ENCODE measurements at places on chromosomes 6 and 20.

- no peak for DNase-seq
Observed at GRCh38 chr6:122806291-122806690, 17.2 kb downstream of the SMPDL3A start.

GRCh38 chr6:56238352-56238751, 9.0 kb downstream of the COL21A1 start:
- no peak for DNase-seq

- peak; percentile 96 for DNase-seq
Observed at GRCh38 chr20:25135031-25135430, 53.1 kb upstream of the VSX1 start.

DNA sequence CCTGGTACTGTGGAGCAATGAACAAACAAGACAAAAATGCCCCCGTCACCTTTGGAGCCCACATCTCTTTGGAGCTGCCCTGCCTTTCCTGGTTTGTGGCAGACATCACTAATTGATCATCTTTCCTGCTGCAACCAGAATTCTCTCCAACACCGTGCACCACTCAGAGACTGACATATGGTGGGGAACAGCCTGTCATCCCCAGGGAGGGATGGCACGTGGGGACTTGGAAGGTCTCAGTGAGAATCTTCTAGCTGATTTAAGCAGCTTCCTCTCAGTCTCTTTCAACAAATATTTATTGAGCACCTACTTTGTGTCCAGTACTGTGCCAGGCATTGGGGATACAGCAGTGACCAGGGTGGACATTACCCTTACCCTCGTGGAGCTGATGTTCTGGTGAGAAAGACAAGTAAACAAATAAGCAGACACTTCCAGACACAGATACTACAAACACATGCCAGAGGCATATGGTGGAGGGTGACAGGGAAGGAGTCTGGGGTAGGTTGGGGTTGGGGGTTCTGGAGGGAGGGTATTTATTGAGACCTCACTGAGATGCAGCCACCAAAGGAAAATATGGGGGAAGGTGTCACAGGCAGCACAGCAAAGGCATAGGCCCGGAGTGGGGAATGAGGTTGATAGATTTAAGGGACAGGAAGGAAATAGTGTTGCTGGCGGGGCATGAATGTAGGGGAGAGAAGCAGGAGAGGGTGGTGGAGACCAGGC, 82.3 kb downstream of the CEBPB start:
- DNase-seq, result no peak

GRCh38 chr20:34242879-34243278, 1.7 kb downstream of the ASIP start:
- DNase-seq, result no peak

DNA sequence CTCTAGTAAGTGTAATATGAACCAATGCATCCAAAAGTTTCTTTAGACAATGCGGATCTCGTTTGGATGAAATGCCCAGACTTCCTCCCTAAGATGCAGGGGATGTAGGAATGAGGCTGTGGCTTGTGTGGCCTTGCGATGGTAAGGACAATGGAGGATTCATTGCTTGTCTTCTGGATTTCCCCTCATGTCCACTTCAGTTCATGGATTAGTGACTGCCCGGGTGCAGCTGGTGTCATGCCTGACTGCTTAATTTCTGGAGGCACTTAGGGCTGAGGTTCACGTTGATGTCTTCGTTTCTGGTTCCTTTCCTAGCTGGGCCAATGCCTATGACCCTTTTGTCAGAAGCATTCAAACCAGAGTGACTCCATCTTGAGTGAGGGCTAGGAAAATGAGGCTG, 93.8 kb downstream of the SCP2D1 start:
- peak; percentile 34 for DNase-seq

DNA sequence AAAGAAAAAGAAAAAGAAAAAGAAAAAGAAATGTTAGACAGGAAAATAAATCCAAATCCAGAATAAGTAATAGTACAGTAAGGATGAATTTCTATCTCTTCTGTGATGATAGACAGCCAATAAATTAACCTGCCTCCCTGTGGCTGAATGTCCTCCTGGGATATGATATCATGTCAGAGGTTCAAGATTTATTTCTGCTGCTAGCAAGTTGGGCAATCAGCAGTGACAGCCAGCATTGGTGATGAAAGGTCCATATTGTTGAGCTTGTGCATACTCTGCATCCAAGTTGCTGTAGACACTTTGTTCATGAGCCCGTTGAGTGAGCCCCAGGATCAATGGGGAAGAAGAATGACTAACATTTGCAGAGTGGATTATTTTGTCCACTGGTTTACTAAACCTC, 44.9 kb upstream of the CEP85L start:
- DNase-seq, result no peak

DNA sequence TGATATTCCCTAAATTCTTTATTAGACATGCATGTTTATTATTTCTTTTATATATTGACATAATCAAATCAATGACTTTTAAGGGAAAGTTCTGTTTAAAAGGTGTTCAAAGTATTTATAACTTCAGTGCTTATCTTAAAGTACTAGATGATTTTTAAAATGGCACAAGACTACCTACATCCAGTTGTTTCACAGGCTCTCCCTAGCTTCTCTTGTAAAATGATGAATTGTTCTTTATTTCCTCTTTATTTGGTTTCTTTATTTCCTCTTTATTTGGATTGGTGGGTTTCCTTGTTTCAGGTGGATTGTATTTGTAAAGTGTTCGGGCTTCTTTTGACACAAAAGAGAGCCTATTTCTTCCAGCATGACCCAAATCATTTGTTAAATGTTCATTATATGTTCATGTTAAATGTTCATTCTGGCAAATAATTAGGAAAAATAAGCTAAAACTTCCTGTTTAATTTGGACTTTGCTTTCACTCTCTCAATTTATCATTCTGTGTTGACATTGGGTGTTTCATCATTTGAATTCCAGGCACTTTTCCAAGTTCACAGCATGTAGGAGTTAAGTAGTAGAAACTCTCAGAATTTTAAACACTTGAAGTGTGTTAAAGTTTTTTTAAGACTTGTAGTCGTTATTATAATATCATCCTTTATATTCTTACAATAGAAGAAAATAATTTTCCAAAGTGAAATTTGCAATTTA, 24.6 kb downstream of the MLIP start:
- no peak for DNase-seq

- DNase-seq, result no peak
Observed at GRCh38 chr20:10978019-10978702, 304.4 kb upstream of the JAG1 start.

DNA sequence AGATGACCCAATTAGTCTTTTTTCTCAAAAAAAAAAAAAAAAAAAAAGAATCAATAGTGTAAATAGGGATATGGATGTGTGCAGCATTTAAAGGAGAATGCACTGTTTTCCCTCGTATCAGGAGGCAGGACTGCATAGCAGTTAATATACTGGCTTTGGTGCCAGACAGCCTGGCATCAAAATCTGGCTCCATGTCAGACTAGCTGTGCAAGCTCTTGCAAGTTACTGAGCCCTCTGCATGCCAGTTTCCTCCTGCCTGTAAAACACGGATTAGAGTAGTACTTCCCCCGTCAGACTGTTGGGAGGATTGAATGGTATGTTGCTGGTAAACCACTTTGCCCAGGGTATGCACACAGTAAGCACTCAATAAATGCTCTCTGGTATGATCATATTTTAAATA, 594.2 kb upstream of the CHD6 start:
- DNase-seq, result no peak

GRCh38 chr20:9021216-9021615, 47.7 kb upstream of the PLCB4 start:
- DNase-seq, result peak; percentile 88

DNA sequence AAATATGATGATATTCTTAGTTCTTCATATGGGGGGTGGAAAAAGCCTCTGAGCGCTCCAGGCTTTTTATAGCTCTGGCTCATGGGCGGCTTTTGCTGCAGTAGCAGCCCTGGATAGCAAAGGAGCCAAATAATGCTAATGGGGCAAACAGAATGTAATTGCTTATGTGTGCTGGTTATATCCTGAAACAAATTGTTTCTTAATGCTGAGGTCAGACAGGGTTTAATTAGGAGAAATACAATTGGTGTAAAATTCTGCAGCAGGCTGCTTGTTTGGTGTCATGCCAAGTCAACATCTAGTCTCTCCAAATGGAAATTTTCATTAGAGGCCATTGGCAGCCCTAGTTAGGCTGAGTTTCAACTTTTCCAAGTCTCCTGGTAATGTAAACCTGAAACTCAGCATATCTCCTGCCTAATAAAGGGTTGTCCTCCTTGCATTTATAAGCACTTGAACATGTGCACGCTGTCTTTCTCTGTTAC, 530.1 kb upstream of the NOX3 start:
- no peak for DNase-seq

All from NCI-H510A treated with DMSO at 0.1 percent for 48 hours (cell line).